Ascending aorta (tissue), 2 donors: ENCODE measurements at places on chromosomes 6 and 20.

DNA sequence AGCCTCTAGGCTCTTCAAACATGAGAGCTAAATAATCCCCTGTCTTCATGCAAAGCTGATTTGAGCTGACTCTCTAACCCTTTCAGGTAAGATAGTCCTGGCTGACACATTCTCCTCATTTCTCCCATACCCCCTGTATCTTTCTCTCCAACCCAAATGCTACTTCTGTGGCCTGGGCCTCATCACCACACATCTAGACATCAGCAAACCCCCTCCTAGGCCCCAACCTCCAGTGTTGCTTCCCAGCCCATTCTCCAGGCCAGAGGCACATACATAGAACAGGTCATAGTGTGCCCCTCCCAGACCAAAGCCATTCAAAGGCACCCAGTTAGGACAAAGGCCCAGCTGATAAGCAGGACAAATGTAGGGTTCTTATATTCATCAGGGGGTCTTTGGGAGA lies 84.9 kb downstream of the ANKRD60 start:
- DNase-seq = no peak
- no peak overlapping the region for H3K4me3 ChIP-seq
- peaks cover 32% of the 10 kb centered on the region for H3K4me1 ChIP-seq
- peak overlapping the region; percentile 31 for H3K27ac ChIP-seq

- peak overlapping the region; percentile 94 for H3K27ac ChIP-seq
- H3K27me3 ChIP-seq = no peaks in the 10 kb centered on the region
- H3K4me1 ChIP-seq = peaks cover 59% of the 10 kb centered on the region
Observed at GRCh38 chr6:150881911-150882481, 16.5 kb downstream of the MTHFD1L start.

- no peak for DNase-seq
- H3K4me3 ChIP-seq = no peak overlapping the region
- no peaks in the 10 kb centered on the region for H3K27me3 ChIP-seq
- H3K27ac ChIP-seq = no peak overlapping the region
- no peaks in the 10 kb centered on the region for H3K36me3 ChIP-seq
- H3K4me1 ChIP-seq = no peaks in the 10 kb centered on the region
Observed at GRCh38 chr6:5771759-5772390, 234.8 kb downstream of the NRN1 start.

DNA sequence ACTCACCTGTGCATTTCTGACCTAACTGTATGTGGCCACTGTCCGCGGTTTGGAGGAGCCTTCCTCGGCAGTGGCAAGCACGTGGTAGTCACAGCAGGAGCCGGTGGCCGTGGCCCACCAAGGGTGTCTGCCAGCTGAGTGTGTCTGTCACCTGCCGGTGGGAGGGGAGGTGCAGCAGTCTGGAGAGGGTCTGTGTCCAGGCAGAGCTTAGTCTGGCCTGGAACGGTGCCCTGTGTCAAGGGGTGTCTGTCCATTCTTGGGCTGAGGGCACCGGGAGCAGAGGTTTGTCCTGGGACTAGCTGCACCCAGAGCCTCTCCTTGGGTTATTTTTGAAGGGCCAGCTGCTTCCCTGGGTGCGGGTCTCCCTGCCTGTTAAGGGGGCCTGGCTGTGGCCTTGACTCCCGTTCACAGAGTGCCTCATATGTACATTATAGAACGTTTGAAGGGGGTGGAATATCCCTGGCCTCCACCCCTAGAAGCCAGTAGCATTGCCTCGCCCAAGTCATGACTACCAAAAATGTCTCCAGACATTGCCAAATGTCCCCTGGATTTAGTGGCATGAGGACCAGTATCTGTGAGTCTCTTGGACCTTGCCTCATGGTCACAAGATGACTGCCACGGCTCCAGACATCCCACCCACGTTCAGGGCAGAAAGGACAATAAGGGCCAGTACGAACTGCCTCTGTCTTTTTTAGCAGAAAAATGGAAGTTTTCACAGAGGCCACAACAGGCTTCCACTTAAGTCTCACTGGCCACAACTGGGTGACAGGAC lies 5.2 kb downstream of the RBM38 start:
- DNase-seq = no peak
- H3K27me3 ChIP-seq = no peaks in the 10 kb centered on the region
- H3K27ac ChIP-seq = peak overlapping the region; percentile 82
- H3K4me1 ChIP-seq = peaks cover 12% of the 10 kb centered on the region
- peak overlapping the region; percentile 6 for H3K4me3 ChIP-seq
- H3K36me3 ChIP-seq = peaks cover 32% of the 10 kb centered on the region

DNA sequence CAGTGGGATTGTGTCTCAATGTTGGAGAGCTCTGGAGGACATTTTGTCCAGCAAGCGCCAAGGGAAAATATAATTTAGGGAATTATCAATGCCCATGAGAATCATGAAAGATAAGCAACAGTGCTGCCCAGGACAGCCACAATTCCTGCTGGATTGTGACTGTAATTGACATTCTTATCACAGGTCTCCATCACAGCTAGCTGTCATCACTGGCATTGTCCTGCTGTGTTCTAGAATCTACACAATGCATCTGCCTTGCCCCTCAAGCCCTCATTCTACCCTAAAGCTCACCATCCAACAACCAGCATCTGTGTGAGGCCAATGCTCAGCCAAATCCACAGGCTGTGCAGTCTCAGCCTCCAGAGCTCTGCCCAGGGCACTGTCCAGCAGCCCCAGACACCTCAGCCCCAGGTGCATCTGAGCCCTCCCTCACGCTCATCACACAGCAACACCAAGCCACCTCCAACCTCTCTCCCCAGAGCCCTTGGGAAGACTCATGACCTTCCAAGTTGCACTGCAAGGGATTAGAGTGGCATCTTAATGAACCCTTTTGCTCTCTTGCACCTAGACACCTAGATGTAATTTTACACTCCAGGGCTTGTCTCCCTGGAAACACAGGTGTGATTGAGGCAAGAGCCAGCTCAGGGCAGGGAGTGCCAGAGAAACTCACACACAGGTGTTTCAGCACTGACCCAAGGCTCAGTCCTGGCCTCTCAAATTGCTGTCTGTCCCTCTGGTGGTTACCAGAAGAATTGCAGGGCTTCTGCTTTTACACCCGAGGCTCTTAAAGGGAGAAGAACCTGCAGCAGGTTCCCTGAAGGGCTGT lies 85.2 kb upstream of the PHACTR3 start:
- no peak overlapping the region for H3K4me3 ChIP-seq
- H3K27me3 ChIP-seq = no peaks in the 10 kb centered on the region
- no peaks in the 10 kb centered on the region for H3K36me3 ChIP-seq
- no peak overlapping the region for H3K27ac ChIP-seq

DNA sequence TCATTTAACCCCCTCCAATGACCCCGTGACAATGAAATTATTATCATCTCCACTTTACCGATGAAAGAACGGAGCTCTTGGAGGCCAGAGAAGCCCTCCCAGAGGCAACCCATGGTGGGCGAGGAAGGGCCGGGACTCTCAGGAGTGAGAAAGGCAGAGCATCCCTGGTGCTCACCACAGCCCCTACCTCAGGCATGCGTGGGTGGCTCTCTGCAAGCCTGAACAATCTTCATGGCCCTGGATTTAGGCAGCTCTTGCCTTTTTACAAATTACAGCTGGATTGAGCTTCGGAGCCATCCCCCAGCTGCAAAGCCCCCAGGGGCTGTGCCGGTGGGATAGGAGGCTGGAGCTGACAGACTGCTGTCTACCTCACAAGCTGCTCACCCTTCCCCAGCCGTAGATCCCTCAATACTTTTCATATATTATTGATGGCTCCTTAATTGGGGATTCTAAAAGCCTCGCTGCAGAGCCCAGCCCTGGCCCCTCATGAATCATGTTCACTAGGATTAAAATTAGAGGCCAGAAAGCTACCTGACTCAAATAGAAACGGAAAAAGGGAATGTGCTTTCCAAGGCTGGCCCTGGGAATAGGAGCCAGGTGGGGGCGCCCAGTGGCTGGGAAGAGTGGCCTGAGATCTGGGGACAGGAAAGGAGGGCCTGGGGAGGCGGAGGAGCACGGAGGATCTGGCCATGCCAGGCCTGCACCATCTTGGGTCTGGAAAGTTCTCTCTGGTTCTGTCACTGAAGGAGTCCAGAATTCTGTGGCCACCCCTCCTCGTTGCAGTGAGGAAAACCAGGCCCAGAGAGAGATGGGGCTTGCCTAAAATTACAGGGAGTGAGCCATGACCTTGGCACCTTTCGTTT lies 29.1 kb downstream of the CPNE5 start:
- no peaks in the 10 kb centered on the region for H3K36me3 ChIP-seq
- H3K4me1 ChIP-seq = no peaks in the 10 kb centered on the region
- no peak for DNase-seq
- H3K27me3 ChIP-seq = no peaks in the 10 kb centered on the region
- no peak overlapping the region for H3K27ac ChIP-seq
- H3K4me3 ChIP-seq = no peak overlapping the region

DNA sequence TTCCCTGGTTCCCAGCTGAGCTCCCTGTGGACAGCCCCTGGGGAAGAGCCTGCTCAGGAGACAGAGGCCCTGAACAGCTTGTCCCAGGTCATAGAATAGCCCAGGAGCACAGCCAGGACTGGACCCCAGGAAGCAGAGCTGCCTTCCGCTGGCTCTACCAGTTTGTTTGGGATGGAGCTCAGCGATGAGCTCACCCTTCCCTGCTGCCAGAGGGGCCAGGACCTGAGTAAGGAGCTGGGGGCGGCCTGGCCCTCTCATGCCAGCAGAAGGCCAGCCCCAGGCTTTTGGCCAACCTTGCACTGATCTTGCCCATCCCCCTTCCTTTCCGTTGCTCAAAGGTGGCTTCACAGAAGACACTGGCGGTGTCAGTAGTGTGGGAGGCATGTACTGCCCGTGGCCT lies 17.5 kb downstream of the MMP24OS start:
- H3K36me3 ChIP-seq = no peaks in the 10 kb centered on the region
- no peak for DNase-seq
- no peak overlapping the region for H3K4me3 ChIP-seq
- H3K27me3 ChIP-seq = no peaks in the 10 kb centered on the region
- peaks cover 25% of the 10 kb centered on the region for H3K4me1 ChIP-seq
- peak overlapping the region; percentile 80 for H3K27ac ChIP-seq

GRCh38 chr6:14933183-14933544 lies 312.7 kb upstream of the JARID2 start:
- no peak overlapping the region for H3K27ac ChIP-seq
- no peaks in the 10 kb centered on the region for H3K36me3 ChIP-seq
- DNase-seq = no peak
- no peaks in the 10 kb centered on the region for H3K27me3 ChIP-seq

DNA sequence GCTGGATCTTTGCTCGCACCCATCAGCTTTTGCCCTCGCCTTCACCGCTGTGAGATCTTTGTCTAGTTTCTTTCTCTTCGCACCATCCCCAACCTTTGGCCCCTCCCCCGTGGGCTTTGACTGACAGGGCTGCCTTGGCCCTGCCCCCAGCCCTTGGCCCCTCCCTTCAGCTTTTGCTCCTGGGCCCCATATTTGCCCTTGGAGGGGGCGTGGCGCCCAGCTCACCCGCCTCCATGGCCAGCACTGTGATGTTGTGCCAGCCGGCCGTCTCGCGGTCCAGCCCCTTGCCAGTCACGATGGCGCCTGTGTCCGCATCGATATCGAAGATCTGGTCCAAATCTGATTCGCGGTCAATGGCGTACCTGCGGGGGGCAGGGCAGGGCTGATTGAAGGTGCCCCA lies 81.1 kb downstream of the CD40 start:
- H3K36me3 ChIP-seq = no peaks in the 10 kb centered on the region
- no peak overlapping the region for H3K27ac ChIP-seq

DNA sequence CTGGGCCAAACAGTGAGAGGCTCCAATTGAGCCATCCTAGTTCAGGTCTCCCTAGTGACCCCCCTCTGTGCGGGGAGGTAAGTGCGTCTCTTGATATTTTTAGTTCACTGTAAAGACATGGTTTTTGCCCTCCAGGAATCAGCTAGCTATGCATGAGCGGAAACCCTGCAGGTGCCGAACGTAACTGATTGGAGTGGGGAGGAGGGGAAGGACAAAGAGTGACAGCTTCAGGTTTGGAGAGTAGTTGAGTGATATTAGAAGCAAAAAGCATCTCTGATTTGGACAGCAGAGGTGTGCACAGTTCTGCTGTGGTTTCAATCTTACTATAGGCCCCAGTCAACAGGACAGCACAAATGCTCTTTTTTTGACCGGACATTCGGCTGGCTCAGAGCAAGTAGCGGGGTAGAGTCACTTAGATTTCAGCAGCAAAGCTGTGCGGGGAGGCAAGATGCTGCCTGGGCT lies 31.8 kb downstream of the TBC1D7 start:
- no peak overlapping the region for H3K27ac ChIP-seq
- H3K36me3 ChIP-seq = peaks cover 15% of the 10 kb centered on the region
- no peaks in the 10 kb centered on the region for H3K4me1 ChIP-seq
- H3K4me3 ChIP-seq = no peak overlapping the region
- no peak for DNase-seq

- no peaks in the 10 kb centered on the region for H3K36me3 ChIP-seq
- H3K27ac ChIP-seq = no peak overlapping the region
- DNase-seq = no peak
- no peaks in the 10 kb centered on the region for H3K4me1 ChIP-seq
- H3K4me3 ChIP-seq = no peak overlapping the region
Observed at GRCh38 chr6:153435787-153436186, 304.7 kb upstream of the RGS17 start.

DNA sequence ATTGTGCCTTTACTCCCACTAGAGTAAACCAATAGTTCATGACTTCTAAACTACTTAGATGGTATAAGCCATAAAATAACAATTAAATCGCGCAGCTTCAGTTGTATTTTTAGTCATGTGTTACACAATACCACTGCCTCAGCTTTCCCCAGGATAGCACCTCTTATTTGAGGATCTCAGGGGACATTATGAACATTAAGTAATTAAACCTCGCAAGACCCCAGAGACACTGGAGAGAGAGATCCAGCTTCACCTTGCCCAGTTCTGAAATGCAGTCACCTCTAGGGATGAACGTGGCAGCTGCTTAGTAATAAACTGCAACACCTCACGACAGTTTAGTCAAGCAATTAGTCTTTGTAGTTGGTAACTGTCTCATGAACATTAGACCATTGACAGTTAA lies 87.1 kb downstream of the CFAP61 start:
- H3K27me3 ChIP-seq = no peaks in the 10 kb centered on the region
- no peak overlapping the region for H3K4me3 ChIP-seq
- H3K36me3 ChIP-seq = no peaks in the 10 kb centered on the region
- no peak overlapping the region for H3K27ac ChIP-seq

GRCh38 chr6:55456016-55456415 lies 123.0 kb downstream of the HMGCLL1 start:
- H3K4me3 ChIP-seq = no peak overlapping the region
- no peaks in the 10 kb centered on the region for H3K27me3 ChIP-seq
- H3K36me3 ChIP-seq = no peaks in the 10 kb centered on the region
- DNase-seq = no peak

DNA sequence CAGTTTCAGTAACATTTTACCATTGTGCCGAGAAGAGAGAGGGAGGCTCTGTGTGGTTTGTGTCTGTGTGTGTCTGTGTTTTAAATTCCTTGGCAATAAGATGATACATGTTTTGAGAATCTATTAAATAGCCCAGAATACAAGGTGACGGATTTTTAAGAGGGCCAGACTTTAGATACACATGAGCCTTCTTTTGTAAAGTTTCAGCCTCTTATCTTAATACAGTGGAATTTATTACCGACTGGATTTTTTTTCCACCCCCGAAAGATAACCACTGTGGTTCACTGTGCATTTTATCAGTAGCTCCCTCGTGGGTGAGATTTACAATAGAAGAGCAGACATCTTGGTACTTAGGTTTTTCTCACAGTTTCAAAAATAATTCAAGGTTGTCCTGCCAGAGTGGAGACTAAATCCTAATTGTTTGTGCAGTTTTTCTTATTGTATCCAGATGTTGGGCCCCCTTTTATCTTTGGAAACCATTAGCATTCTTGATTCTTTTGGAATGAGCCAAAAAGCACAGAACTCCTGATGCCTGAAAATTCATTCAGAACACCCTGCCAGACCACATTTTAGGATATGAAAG lies 49.9 kb downstream of the STK4 start:
- H3K27me3 ChIP-seq = no peaks in the 10 kb centered on the region
- H3K4me1 ChIP-seq = no peaks in the 10 kb centered on the region
- H3K27ac ChIP-seq = no peak overlapping the region
- DNase-seq = no peak
- peaks cover 2% of the 10 kb centered on the region for H3K36me3 ChIP-seq
